ENCODE measurements at places on chromosomes 2 and 18.
A peak's percentile ranks its signal among the peaks of the same experiment; 100 is the strongest.

DNA sequence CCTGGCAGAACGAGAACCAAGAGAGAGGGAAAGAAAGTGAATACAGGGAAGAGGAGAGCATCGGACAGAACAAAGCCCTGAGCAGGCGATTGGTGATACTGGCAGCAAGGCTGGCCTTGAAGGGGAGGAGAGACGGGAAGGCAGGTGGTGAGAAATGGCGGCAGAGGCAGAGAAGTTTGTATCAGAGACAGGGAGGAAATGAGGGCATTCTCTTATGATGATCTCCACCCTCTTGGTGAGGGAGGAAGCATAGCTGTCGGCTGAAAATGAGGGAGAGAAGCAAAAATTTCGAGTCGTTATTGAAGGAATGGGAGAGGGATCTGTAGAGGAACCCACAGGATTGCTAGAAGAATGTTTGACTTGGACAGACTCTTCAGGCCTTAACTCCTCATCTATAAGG is 80.6 kb downstream of the CLIP4 start:
- no peak for DNase-seq

DNA sequence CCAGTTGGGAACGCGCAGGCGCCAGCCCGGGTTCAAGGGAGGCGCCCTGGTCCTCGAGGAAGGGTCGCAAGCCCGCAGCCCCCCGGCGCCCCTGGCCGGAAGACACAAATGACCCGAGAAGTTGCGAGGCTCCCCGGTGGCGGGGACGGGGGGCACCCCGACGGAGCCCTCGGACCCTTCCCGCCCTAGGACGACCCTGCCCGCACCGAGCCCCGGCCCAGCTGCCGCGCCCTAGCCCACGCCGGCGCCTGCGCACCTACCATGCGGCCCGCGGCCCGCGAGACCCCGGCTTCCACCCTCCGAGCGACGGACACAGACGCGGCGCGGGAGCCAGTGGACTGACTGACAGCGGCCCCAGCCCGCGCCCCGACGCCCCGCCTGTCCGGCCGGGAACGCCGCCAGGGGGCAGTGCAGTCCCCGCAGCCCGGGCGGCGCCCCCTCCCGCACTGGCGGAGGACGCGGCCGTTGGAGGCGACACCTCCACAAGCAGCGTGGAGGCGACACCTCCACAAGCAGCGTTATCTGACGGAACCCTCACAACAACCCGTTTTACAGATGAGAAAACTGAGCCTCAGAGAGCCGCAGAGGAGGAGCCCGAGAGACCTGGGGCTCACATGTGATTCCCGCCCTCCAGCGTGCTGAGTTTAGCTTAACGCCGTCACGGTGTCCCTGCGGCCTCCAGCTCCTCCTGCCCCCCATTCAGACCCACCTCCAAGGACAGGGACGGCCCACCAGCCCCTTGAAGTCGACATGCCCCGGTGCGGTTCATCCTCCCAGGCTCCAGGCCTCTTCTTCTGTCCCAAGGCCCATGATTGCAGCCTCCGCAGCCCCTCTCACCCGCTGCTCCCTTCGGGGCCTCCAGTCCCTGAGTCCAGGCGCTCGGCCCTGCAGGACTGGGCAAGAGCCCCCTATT is at the start of gene NMUR1:
TSS of gene NMUR1 (minus strand) at position 347 of the 913 bp plus-strand sequence. CDS start at position 263, 84 bp downstream.
- DNase-seq = no peak

DNA sequence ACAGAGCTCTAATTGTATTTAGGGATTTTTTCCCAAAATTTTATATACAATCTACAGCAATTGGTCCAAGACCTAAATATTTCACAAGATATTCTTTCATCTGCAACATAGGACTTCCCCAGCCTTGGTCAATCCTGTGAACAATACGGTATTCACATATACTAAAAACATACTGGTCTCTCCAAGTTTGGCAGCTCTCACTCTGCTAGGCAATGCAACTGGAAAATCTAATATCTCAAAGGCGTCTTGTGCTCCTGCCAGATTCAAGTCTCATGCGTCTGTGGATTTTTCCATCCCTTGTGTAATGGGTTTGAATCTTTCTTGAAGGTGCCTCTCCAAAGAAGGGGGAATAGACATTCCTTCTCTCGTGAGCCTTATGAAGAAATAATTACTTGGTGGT is 27.4 kb upstream of the MBOAT2 start:
- no peak for DNase-seq

GRCh38 chr2:58054264-58054663 is 7.7 kb downstream of the VRK2 start:
- DNase-seq = no peak

DNA sequence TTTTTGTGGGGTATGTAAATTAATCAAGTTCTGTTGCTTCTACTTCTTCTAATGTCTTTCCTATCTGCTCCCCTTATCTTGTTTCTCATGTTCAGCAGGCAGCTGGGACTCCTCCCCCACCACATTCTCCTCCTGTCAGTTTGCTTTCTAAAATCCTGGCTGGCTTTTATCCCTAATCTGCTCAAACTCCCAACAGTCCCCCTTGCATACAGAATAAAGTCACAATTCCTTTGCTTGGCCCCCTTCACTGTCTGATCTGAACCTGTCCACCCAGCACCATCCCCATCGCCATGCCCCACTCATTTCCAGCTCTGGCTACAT is 2.2 kb downstream of the CFAP221 start:
- no peak for DNase-seq

GRCh38 chr2:65357095-65357958 is 75.1 kb downstream of the SPRED2 start:
- DNase-seq = no peak

GRCh38 chr2:239255628-239256349 is 145.0 kb downstream of the HDAC4 start:
- no peak for DNase-seq

- DNase-seq = no peak
Observed at GRCh38 chr2:219309278-219309677, at the start of gene PTPRN. TSS of gene PTPRN (minus strand) at chr2:219309401. CDS start at chr2:219309332, 69 bp downstream.

DNA sequence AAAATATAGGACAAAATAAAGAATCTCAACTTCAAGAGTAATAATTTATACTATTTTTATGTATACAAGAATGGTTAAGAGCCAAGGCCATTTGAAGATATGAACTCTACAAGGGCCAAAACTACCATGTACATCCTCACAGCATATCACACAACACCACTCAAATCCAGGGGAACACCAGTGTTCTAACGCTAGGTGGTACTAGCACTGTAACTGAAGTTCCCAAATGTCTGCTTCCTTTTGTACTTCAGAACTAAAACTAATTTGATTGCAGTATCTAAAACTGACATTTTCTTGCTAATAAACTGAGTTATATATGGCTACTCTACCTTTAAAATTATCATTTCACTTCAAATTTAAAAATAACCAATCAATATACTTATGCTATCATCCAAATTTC is 47.0 kb downstream of the REV1 start:
- DNase-seq = no peak

GRCh38 chr2:23493846-23494245 is 108.9 kb downstream of the KLHL29 start:
- no peak for DNase-seq

DNA sequence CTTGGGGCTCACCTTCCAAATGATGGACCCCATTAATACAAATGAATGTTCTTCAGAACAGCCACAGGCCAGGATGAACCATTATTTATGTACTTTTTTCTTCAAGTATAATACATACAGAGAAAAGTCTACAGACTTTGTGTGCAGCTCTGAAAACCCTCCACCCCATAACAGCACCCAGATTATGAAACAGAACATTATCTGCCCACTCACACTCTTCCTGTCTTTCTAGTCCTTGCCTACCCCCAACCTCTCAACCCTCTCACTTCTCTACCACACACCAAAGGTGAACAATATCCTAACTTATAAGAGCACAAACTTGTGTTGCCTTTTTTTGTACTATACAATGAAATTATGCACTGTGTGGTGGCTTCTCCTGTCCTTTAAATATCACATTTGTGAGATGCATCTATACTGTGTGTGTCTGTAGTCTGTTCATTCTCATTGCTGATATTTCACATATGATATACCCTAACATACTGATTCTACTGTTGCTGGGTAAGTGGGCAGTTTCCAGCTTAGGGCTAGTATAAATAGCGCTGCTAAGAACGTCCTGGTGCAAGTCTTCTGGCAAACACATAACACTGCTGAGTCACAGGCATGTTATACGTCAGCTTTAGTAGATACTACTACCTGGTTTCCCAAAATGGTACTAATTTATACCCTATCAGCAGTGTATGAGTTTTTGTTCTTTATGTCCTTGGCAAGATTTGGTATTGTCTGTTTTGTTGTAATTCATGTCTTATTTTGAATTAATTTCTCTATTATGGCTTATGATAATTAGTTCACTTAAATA is 1.0 kb upstream of the NPHP1 start:
- peak; percentile 17 for DNase-seq

- no peak for DNase-seq
Observed at GRCh38 chr2:94870440-94871225, 597 bp upstream of the TEKT4 start.

DNA sequence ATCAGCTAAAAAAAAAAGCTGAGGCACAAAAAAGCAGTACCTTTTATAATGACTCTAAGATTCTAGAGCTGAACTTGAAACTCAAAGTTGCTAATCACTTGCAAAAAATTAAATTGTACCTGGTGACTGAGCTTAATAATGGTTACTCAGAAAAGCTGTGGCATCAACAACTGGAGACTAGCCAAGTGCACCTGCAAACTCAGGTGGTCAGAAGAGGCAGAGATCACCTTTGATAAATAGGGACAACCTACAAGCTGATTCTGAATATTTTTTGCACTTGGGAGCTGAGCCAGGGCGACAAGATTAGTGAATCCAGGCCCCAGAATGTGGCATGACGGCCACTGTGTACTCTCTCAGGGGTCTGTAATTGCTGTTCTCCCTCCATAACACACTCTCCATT is 3.0 kb downstream of the ABHD3 start:
- DNase-seq = no peak

GRCh38 chr2:15306706-15307105 is 254.4 kb downstream of the NBAS start:
- no peak for DNase-seq

GRCh38 chr18:12907258-12907925 is 23.4 kb upstream of the PTPN2 start:
- no peak for DNase-seq

GRCh38 chr2:2859164-2859563 is 518.5 kb downstream of the EIPR1 start:
- no peak for DNase-seq

GRCh38 chr2:126882181-126882580 is 16.5 kb upstream of the TEX51 start:
- no peak for DNase-seq

DNA sequence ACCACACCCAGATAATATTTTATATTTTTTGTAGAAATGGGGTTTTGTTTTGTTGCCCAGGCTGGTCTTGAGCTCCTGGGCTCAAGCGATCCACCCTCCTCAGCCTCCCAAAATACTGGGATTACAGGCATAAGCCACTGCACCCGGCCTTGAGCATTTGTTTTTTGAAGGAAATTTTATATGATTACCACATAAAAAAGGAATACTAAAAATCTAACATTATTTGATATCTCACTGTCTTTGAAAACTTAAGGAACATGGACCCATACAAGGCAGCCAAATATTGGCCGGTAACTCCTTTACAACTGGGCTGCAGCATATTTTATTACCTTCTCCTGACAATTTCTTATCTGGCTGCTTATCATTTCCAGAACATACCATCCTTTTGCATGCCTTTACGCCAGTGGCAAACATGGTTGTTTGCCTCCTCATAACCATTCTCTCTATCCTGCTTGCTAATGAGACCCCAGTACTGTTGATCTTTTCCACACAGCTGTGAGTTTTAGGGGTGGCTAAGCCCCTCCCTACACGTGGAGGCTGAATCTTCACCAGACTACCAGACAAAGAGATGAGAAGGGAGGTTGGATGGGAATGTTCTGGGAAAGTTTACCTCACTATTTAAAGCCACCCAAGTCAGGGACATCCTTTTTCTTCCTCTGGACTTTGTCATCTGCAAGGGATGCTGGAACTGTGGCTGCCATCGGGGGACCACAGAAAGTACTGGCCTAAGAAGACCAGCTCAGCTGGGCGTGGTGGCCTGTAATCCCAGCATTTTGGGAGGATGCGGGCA is 157.5 kb downstream of the TGIF1 start:
- no peak for DNase-seq

GRCh38 chr2:189287363-189287762 is 107.8 kb upstream of the COL5A2 start:
- DNase-seq = no peak

- no peak for DNase-seq
Observed at GRCh38 chr2:112832841-112833638, 3.5 kb downstream of the IL1B start.

- no peak for DNase-seq
Observed at GRCh38 chr18:43275546-43275945, 1.7 kb downstream of the SYT4 start.

GRCh38 chr2:69836316-69836715 is 6.9 kb downstream of the GMCL1 start:
- DNase-seq = no peak

- no peak for DNase-seq
Observed at GRCh38 chr18:8367217-8367988, 241.8 kb upstream of the RAB12 start.

- no peak for DNase-seq
Observed at GRCh38 chr2:47504174-47504810, 101.3 kb downstream of the MSH2 start.

DNA sequence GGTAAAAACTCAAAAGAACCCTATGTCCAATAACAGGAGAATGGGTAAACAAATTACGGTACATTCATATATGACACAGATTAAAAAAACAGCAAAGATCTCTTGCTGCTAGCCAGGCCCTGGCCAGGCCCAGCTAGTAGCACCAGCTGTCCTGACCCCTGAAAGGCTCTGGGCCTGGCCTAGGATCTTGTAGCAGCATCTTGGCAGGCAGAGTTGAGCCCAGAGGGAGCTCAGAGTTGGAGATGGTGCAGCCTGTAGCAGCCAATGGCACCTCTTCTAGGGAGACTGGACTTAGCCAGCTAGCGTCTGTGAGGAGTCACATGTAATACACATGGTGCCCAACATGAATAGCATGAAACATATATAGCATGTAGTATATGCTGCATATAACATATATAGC is 69.1 kb downstream of the HS6ST1 start:
- DNase-seq = no peak

- no peak for DNase-seq
Observed at GRCh38 chr2:128600581-128601297, 282.1 kb upstream of the HS6ST1 start.

GRCh38 chr2:6800553-6800952 is 65.2 kb downstream of the CMPK2 start:
- no peak for DNase-seq

- no peak for DNase-seq
Observed at GRCh38 chr2:236887531-236887930, 198.2 kb upstream of the COPS8 start.

- no peak for DNase-seq
Observed at GRCh38 chr2:126893153-126893552, 5.5 kb upstream of the TEX51 start.

GRCh38 chr2:106104332-106105062 is 89.6 kb downstream of the UXS1 start:
- peak; percentile 38 for DNase-seq

DNA sequence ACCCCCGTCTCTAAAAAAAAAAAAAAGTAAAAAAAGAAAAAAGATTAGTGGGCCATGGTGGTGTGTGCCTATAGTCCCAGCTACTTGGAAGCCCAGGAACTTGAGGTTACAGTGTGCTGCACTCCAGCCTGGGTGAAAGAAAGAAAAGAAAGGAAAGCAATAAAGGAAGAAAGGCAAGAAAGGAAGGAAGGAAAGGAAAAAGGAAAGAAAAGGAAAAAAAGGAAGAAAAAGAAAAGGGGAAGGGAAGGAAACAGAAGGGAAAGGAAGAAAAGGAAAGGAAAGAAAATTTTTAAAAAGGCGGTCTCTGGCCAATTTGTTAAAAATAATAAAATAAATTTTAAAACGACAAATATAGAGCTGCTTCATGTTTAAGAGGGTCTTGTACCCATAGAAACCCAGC is 74.4 kb upstream of the RNU4ATAC start:
- no peak for DNase-seq

All from keratinocyte (primary cell).